CD14-positive monocyte (primary cell): ENCODE measurements at places on chromosomes 6 and 20.

DNA sequence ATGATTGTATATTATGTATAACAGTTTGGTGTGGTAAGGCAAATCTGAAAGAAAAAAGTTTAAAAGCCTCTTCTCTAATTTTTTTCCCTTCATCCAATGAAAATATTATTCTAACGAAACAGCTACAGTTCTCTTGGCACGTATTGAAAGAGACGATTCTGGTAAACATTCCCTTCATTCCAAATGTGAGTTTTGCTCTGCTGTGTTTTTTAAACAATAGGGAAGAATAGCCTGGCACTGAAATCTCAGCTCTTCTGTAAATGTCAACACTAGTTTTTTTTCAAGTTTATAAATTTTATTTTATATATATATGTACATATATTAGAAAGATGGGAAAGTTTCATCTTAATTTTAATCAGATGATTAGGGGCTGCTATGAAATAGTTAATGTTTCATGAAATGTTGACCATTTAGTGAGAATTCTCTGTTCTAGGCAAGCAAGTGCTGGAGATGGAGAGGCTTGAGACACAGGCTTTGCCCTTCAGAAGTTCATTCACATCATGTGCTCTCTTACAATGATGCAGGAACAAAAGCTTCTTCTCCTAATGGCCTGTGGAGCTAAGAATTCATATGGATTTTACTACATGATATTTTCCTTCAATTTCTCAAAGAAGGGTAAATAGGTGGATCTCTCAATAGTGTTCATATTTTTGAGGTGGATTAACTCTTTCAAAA is 4.1 kb downstream of the PAQR8 start:
- no peak for DNase-seq
- peaks cover 26% of the 10 kb centered on the region for H3K4me1 ChIP-seq
- no peak overlapping the region for H3K4me3 ChIP-seq
- H3K36me3 ChIP-seq, result peaks cover 9% of the 10 kb centered on the region
- no peaks in the 10 kb centered on the region for H3K27me3 ChIP-seq

DNA sequence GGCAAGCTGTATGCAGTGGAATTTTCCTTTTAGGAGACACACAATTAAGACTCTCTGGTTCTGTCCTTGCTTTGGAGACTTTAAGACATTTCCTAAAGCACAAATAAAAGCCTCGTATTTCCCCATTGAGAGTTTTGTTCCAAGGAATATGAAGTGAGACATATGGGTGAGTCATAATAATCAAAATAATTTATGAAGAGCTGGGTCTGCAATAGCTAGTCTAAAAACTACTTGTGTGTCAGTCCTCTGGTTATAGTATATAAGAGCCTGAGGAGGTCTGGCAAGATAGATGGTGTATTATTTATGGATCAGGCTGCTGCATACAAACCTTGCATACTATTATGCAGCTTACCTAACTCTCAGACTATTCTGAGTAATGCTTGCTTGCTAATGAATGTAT is 142.6 kb downstream of the ADGRG6 start:
- H3K27ac ChIP-seq, result no peak overlapping the region
- DNase-seq, result no peak
- no peaks in the 10 kb centered on the region for H3K4me1 ChIP-seq
- no peaks in the 10 kb centered on the region for H3K27me3 ChIP-seq

- H3K27ac ChIP-seq, result no peak overlapping the region
- peaks cover 54% of the 10 kb centered on the region for H3K27me3 ChIP-seq
- no peak for DNase-seq
- no peaks in the 10 kb centered on the region for H3K36me3 ChIP-seq
Observed at GRCh38 chr6:166005401-166005943, 162.2 kb downstream of the TBXT start.

DNA sequence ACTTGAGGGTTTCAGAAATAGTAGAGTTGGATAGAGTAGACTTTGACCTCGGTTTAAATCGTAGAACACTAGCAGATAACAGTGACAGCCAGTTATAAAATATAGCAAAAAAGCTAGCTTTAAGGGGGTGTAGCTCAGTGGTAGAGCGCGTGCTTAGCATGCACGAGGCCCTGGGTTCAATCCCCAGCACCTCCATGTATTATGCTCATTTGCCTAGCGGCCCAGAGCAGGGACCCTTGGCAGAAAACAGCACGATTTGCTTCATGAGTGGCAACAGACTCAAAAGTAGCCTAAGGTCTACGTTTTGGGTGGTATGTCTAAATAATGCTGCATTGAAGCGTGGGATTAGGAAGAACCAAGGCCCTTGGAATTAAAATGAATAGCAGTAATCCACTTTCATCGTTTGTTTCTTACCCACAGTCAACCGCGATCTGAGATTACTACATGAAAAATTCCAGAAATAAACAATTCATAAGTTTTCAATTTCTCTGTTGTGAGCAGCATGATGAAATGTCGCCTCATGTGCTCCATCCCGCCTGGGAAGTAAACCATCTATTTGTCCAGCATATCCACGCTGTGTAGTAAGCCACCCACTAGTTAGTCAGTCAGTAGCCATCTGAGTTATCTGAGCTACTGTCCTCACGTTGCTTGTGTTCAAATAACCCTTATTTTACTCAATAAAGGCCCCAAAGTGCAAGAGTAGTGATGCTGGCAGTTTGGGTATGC is 184.9 kb downstream of the GPX5 start:
- no peak for DNase-seq
- no peaks in the 10 kb centered on the region for H3K4me1 ChIP-seq
- no peaks in the 10 kb centered on the region for H3K36me3 ChIP-seq
- peaks cover 24% of the 10 kb centered on the region for H3K27me3 ChIP-seq

GRCh38 chr6:134352786-134353480 is 35.0 kb upstream of the SGK1 start:
- DNase-seq, result no peak
- no peak overlapping the region for H3K27ac ChIP-seq
- H3K4me3 ChIP-seq, result no peak overlapping the region
- H3K27me3 ChIP-seq, result no peaks in the 10 kb centered on the region

- H3K36me3 ChIP-seq, result no peaks in the 10 kb centered on the region
- H3K27me3 ChIP-seq, result no peaks in the 10 kb centered on the region
- DNase-seq, result no peak
Observed at GRCh38 chr6:139423037-139423703, 48.7 kb upstream of the CITED2 start.

DNA sequence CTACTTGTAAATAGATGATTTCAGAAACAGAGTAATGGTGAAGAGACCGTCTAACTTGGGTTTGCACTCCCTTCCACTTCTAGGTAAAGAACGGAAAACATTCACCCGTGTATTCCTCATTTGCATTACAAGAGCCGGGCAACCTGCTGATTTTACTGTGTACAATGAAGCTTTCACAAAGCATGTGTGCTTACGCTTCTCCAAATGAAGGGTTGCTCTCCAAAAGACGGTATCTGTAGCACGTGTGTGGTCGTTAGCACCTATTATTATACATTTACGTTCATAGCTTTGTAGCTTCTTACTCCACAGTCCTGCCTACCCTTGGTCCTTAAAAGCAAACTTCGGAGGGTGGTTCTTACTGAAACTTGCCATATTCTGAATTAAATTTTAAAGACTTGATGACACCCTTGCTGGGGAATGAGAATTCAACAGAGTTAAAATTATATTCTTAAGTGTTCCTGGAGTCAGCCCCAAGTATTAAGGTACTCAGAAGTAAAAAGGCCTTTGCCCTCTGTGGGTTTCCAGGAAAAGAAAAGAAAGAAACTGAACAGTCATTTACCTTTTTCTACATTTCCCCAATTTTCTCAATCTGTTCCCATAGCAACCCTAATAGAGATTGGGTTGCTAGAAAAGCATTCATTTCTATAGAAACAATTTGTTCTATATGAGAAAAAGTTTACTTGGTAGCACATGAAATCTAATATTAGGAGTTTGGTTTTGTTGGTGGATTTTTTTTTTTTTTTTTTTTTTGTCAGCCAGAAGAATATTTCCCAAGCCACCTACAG is 61.9 kb upstream of the KCNG1 start:
- no peak overlapping the region for H3K4me3 ChIP-seq
- H3K27me3 ChIP-seq, result peaks cover 8% of the 10 kb centered on the region
- no peaks in the 10 kb centered on the region for H3K4me1 ChIP-seq
- no peak overlapping the region for H3K27ac ChIP-seq

DNA sequence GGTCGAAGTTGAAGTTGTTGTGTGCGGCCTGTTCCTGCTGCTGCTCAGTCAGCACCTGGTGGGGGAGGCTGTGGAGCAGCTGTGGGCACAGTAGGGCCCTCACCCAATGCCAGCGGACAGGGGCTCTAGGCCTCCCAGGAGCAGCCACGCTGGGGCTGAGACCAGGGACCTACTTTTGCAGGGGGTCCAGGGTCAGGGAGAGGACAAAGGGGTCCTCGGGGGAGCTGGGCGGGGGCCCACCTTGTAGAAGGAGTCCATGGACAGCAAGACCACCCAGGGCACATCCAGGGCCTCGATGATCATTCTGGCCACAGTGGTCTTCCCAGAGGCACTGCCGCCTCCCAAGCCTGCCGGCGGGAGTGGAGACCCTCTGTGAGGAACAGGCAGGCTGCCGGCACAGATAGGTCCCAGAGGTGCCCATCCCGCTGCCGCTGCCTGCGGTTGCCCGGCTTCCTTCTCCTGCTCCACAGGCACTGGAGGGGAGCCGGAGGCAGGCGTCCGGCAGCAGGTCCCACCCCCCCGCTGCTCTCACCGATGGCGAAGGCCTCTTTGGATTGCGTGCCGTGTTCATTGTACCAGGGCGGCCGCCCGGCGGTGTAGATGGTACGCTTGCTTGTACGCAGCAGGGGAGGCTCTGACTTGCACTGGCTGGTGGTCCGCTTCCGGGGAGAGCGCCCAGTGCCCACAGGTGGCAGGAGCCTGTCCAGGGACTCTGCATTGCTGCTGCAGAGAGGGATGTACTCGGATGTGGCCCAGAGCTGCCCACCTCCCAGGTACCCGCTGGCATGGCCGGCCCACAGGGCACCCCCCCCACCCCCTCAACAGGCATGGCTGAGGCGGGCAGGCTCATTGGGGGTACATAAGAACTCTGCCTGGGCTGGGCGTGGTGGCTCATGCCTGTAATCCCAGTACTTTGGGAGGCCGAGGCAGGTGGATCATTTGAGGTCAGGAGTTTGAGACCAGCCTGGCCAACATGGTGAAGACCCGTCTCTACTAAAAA is 10.0 kb downstream of the UCKL1 start:
- H3K4me1 ChIP-seq, result peaks cover 50% of the 10 kb centered on the region
- H3K27ac ChIP-seq, result no peak overlapping the region
- H3K27me3 ChIP-seq, result no peaks in the 10 kb centered on the region
- no peak overlapping the region for H3K4me3 ChIP-seq
- DNase-seq, result peak; percentile 5

DNA sequence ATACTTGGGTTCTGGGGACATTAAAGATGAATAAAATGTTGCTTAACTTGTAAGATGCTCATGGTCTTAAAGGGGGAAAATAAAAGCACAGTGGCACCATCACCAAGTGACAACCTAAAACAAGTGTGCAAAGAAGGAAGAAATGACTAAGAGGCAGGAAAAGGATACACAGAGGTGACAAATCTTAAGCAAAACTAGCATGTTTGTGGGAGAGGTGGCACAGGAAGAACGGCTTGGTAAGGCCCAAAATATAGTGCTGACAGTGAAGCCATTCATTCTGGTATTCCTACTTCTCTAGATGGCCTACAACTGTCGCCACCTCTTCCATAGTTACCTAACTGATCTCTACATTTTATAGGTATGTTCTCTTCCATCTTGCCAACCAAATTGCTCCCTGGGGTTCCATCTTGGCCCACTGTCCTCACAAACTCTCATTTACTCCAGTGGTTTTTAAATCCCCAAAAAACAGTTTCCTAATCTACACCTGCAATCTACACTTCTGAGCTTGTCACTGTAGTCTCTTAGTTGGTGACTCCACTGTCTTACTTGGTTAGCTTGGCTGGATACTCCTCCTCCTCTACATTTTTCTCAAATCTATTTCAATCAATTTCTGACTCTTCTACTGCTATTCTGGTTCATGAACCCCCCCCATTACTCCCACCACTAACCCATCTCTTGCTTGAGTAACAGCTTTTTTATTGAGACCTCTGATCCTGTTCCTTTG is 33.5 kb downstream of the FAM8A1 start:
- no peaks in the 10 kb centered on the region for H3K4me1 ChIP-seq
- peaks cover 55% of the 10 kb centered on the region for H3K36me3 ChIP-seq
- no peak overlapping the region for H3K4me3 ChIP-seq
- no peaks in the 10 kb centered on the region for H3K27me3 ChIP-seq
- DNase-seq, result no peak

DNA sequence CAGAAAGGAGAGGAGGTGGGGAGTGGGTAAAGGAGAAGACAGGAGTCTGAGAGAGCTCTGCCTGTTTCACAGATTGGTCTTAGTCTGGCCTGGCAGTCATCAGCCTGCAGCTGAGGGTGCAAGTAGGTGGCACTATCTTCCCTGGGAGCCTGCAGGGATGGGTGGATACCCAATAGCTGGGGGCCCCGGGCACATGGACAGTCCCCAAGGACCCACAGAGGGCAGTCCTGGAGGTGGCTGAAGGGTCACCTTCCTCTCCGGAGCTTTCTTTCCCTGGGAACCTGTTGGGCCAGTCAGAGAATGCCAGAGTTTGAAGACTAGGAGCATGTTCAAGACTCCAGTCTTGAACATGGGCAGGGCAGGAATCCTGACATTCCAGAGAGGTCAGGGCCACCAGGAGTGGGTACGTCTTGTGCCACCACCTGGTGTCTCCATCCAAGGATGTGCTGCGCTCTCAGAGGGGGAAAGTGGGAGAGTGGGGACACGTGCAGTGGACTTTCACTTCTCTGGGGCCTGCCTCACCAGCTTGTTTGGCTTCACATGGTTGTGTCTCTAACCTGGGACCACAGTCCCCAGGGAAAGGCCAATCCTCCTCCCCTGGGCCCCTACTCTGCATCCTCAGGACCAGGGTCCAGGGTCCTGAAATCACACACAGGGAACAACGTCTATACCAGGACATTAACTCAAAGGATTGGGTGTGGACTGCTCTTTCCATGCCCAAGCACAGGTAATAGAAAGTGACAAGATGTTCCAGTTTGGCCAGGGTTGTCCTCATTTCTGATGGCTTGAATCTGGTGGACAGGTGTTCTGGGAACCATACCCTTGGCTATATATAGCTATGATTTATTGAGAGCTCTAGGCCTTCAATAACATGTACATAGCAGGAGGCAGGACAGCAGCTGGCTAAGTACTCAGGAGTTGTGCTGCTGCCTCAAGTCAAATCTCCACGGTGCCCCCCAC is 18.0 kb downstream of the AARS2 start:
- peaks cover 50% of the 10 kb centered on the region for H3K27me3 ChIP-seq
- no peak overlapping the region for H3K4me3 ChIP-seq
- peaks cover 15% of the 10 kb centered on the region for H3K4me1 ChIP-seq
- H3K27ac ChIP-seq, result no peak overlapping the region
- no peak for DNase-seq
- H3K36me3 ChIP-seq, result peaks cover under 1% of the 10 kb centered on the region

GRCh38 chr6:53358440-53359094 is 9.8 kb upstream of the ELOVL5 start:
- no peaks in the 10 kb centered on the region for H3K36me3 ChIP-seq
- peak; percentile 51 for DNase-seq
- H3K4me1 ChIP-seq, result peaks cover 17% of the 10 kb centered on the region
- H3K4me3 ChIP-seq, result peak overlapping the region; percentile 85
